GM12891 (cell line): ENCODE measurements at places on chromosomes 13 and 19.
A peak's percentile ranks its signal among the peaks of the same experiment; 100 is the strongest.

DNA sequence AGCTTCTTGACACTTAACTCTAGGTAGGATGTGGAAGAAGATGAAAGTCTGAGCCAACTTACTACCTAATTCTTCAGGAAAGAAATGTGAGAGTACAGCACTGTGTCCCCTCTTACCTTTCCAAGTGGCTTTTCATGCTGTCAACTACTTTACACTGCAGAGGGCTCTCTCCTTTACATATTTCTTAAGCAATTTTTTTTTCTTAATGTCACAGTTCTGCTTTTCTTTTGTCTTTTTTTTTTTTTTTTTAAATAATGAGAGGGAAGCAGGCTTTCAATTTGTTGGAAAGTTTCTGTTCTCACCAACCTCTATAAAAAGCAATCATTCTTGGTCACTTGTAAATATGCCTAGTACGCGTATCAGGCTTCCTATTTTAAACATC is 212.7 kb upstream of the MIR17HG start:
- no peak for DNase-seq

DNA sequence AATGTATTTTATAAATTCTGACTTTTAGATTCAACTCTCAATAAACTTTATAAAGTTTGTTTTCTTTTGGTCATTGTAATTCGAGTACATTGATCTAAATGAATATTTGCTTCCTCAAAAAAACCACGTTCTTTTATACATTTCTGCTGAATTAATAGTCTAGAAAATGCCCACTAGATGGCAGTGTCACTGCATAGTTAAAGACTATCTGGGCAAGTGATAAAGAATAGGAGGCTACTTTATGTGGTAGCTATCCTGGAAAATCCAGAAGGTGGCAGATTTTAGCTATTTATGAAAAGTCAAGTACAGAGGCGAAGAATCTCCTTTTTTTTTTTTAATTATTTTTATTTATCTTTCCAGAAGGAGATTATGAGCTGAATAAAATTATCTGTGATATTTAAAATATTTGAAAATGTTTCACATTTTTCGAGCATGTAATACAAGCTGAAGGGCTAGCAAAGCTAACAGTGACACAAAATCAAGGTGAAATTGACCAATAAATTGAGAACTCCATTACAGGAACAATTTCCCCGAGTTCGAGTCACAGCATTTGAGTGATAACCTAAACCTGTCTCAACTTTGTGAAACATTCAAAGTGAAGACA is 221.8 kb downstream of the OLFM4 start:
- no peak for DNase-seq

DNA sequence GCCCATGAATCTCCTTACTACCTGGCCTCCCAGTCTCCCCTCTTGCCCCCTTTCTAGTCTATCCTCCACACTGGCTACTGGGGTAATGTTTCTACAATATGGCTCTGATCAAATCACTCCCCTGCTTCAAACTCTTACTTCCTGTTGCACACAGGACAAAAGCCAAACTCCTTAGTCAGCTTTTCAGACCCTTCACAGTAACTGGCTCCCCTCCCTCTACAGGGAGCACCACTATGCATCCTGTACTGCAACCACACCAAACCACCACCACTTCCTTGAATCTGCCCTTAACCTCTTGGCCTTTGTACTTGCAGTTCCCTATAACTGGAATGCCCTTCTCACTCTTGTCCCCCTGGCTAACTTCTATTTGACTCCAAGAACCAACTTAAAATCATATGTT is 32.2 kb downstream of the DEDD2 start:
- DNase-seq = no peak

GRCh38 chr13:89115307-89115706 is 1444.1 kb downstream of the SLITRK5 start:
- no peak for DNase-seq

- DNase-seq = no peak
These were observed 103.4 kb downstream of the FRY start for GRCh38 chr13:32135056-32135390.

DNA sequence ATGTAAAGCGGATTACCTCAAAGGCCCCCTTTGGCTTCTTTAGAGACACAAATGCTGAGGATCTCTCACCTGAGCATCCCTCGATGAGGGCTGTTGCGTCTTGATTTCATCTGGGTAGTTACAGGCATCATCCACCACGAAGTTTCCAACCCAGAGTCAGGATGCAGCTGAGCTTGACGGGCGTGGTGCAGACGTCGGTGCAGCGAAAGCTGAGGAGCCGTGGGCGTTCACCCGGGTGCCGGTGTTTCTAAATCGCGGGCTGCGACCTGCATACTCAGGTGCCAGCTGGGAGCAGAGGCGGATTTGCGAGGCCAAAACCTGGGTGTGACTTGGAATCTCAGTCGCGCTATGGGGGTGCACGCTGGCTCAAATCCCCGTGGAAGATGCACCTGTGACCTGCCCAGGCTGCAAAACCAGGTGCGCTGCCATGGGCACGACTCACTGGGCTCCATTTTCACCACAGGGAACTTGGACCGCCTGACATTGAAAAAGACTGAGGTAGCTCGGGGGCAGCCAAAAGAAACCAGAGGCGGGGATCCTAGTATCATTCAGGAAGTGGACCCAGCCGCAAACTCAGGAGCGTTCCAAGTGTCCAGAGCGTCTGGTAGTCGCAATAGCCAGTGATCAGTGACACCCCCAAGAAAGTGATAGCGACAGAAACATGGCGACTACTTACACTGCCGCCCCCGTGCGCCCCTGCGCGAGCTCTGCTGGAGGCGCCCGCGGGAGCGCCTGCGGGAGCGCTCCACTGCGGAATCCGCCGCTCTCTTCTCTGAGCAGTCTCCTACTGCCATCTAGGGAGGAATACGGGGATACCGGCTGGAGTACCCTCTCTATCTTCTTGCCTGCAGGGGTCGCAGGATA is 36.4 kb upstream of the IGFL4 start:
- peak; percentile 43 for DNase-seq

- DNase-seq = no peak
These were observed 2.8 kb downstream of the RPS15 start for GRCh38 chr19:1441022-1441426.

GRCh38 chr13:31081316-31081715 is 80.4 kb downstream of the HSPH1 start:
- DNase-seq = no peak

GRCh38 chr13:40186626-40187323 is 479.7 kb downstream of the FOXO1 start:
- no peak for DNase-seq

DNA sequence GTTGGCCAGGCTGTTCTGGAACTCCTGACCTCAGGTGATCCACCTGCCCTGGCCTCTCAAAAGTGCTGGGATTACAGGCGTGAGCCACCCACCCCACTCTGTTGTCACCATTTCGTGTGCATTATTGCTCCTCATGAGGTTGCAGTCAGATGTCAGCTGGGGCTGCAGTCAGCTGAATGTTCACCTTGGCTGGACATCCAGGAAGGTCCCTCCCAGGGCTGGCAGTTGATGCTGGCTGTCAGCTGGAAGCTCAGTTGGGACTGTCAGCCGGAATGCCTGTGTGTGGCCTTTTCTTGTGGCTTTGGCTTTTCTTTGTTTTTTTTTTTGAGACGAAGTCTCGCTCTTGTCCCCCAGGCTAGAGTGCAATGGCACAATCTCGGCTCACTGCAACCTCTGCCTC is 6.6 kb downstream of the MEGF8 start:
- DNase-seq = no peak

DNA sequence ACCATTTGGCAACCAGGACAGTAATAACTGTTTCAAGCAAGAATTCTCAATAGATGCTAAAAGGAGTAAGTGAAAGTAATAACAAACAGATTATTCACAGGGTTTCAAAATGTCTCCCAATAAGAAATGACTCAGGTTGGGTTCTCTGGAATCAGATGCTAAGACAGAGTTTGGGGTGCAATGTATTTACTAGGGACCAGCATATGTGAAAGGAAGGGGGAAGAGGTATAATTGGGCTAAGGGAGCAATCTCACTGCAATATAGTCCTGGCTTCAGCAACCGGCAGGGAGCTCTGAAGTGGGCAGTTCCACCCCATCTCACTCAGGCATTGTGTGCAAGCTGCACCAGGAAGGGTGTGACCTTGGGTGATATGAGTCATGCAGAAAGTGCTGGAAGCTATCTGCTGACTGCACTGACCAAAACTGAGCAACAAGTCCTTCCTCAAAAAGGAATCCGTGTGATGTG is 23.4 kb downstream of the ZDHHC20 start:
- peak; percentile 35 for DNase-seq

DNA sequence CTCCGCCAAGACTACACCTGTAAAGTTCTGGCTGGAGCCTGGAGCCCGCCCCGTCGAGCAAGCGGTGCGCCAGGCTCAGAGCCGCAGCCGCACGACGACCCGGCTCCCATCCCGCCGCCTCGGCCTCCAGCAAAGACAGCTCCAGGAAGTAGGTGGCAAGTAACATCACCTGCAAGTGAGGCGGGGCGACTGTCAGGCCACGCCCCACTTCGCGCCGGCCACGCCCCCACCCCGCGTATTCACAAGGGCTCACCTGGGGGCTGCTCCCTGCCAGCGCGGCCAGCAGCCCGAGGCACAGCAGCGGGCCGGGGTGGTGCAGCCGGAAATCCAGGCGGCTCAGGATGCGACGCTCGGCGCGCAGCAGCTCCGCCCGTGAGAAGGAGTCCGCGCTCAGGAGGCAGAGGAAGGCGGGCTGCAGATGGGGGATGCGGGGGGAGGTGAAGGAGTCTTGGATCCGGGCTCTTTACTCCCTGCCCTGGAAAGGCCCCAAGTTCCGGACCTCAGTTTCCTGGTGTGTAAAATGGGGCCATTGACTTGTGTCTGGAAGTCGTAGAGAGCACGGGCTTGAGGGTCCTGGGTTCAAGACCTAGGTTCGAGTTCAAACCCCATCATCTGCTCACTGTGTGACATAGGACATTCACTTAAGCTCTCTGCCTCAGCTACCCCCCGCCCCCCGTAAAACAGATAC is 3.2 kb downstream of the CCNP start:
- no peak for DNase-seq

DNA sequence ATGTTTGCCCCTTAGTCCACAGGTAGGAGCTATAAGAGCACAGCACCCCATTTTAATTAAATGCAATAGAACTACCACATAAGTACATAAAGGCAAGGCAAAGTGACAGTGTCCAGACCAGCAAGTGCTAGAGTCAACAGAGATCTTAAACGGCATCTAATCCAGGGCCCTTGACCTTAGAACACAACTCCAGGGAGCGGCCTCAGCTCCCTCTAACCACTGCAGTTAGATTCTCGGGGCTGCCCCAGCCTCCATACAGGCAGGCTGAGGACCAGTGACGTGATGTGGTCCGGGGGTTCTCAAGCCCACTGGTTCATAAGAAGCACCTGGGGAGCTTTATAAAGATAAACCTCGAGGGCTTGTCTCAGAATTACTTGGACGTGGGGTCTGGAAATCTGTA is 10.0 kb upstream of the ATP12A start:
- no peak for DNase-seq

GRCh38 chr13:67961331-67961730 is 731.2 kb upstream of the PCDH9 start:
- no peak for DNase-seq

DNA sequence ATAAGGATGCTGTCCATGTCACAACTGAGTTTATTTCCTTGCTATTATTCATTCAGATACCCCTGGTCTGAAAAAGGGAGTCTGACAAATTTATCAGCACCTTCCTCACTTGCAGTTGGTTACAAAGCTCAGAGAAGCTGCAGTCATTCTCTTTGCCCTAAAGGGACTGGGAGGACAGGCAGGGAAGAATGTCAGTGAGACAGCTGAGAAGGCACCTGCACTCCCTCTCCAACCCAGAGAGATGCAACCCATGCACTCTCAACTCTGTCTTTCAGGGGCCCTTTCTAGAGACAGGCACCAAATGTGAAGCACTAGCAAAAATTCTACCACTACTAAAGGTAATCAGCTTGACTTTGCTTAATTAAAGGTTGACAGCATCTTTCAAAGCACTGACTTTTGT is 83.3 kb downstream of the CRYL1 start:
- DNase-seq = no peak

GRCh38 chr19:7596211-7596937 is 711 bp downstream of the CAMSAP3 start:
- peak; percentile 21 for DNase-seq

DNA sequence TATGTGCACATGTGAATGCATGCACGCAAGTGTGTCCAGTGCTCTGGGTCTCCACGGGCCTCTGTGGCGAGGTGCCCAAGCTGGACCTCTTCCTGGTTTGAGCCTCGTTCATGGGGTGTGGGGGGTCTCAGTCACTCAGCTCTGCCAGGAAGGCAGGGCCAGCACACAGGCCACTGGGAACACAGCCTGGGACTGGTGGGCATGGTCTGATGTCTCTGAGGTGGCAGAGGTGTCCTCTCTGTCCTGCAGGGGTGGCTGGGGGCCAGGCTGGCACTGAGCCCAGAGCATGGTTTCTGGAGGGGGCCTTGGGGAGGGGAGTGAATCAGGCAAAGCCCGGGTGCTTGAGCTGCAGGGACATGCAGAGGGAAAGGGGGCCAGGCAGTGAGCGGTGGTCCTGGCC is 9.4 kb downstream of the LRP3 start:
- DNase-seq = no peak

DNA sequence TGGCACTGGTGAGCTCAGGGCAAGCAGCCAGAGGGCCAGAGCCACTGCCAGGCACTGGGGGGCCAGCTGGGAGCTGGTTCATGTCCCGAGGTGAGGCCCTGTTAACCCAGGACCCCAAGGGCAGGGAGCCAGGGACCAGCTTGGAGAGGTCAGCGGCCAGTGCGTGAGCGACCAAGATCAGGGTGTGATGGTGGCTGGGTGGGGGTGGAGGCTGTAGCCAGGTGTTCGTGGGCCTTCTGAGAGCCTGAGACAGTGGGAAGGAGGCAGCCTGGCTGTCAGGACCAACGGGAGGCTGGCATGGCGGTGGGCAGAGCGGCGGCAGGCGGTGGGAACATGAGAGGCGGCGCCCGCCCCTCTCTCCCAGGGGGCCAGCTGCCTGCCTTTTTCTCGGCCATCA is 8.1 kb upstream of the KPTN start:
- no peak for DNase-seq

- DNase-seq = no peak
These were observed 185.5 kb downstream of the DNAJC3 start for GRCh38 chr13:95862408-95862807.

DNA sequence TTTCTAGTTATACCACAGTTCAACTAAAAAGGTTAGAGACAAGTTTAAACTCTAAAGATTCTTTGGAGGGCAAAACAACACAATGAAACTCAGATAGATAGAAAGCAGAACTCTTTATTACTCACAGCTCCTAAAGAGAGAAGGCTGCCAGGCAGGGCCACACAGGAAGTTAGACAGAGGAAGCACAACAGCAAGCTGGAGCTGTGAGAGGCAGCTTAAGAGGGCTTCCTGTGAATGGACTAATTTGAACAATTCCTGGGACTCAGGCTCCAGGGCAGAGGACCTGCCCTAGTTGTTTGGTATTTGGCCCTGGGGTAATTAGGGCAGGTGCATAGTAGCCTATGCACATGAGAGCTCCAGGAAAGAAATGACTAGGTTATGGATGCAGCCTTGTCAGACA is 803.6 kb downstream of the DIAPH3 start:
- DNase-seq = no peak
